Peyer's patch (tissue), 4 donors: ENCODE measurements at places on chromosomes 7 and 10.

DNA sequence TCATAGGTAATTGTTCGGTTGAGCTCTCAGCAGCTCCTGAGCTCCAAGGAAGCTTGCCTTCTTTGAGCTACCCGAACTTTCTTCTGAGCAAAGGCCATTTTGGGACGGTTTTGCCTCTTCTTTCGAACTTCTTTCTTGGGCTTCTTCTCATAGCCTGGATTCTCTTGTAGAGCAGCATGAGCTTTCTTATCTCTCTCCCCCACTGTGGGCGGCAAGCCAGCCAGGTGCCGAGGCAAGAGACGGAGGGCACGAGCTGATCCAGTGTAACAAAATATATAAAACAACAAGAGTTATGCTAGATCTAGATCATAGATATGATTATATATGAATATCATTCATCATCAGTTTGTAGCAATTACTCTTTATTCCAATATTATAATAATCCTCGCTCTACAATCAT lies 16.5 kb upstream of the KNDC1 start:
- peak; percentile 25 for DNase-seq

DNA sequence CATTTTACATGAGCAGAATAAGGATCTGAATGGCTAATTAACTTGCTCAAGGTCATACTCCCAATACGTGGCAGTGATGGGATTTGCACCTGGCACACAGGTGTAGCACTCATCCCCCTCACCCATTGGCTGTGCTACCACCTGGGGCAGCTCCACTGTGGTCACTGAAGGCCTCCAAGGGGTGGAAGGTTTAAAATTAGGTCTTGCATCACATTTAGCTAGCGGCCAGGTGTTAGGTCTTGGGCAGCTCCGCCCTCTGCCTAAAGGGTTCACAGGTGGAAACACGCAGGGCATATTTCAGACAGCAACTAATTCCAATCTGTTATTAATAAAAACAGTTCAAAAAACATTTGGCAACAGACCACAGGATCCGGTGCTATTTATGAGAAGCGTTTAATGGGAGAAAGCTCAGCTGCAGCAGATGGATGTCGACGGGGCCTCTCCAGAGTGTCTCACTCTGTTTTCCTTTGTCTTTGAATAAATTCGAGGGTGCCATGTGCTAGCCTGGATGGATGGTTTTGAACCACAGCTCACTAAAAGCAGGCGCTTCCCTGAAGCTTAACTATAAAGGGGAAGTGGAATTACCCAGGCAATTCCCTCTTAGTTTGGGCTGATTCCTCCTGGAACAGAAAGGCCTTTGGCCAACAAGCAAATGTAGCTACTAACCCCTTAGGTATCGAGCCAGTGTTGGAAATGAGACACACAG lies 1017.6 kb downstream of the TYW1 start:
- DNase-seq: no peak

- no peak for DNase-seq
Observed at GRCh38 chr7:32453341-32454011, 36.7 kb downstream of the LSM5 start.

- DNase-seq: no peak
Observed at GRCh38 chr10:113108194-113108835, 158.3 kb downstream of the TCF7L2 start.
